T-helper 2 cell (primary cell): ENCODE measurements at places on chromosomes 16 and 17.

GRCh38 chr17:27895123-27895895, 2.1 kb upstream of the LYRM9 start:
- DNase-seq = no peak

GRCh38 chr16:85048921-85049562, 21.4 kb downstream of the KIAA0513 start:
- no peak for DNase-seq

DNA sequence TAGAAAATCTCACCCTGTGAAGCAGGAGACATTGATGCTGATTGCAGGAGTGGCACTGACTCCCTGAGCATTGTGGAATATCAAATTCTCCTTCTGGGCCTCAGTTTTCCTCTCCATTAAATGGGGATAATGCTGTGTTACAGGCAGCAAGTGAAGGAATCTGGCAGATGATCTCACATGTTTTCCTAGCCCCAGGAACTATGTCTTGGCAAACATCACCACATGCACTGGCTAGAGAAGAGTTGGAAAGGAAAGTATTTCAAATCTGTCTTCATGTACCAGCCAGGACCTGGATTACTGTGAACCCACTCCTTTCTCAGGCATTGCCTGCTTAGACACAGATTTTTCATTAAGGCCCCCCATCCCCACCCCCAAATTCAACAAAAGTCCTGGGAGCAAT, 13.6 kb upstream of the CCL8 start:
- no peak for DNase-seq

GRCh38 chr16:89565256-89565505, 4.7 kb downstream of the RPL13 start:
- DNase-seq = no peak

DNA sequence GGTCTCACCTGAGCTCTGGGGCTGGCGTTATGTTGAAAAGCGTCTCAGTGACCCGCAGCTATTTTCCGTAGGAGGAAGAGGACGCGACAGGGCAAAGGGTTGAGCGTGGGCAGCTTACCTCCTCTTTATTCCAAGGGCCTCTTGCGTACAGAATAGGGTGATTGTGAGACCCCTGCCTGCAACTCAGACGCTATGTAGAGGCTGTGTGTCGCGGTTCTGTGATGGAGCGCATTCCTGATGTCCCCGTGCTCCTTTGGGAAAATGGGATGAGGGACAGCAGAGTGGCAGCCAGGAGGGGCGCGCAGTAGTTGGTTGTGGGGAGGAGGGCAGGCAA, 531 bp upstream of the CDH8 start:
- DNase-seq = no peak

DNA sequence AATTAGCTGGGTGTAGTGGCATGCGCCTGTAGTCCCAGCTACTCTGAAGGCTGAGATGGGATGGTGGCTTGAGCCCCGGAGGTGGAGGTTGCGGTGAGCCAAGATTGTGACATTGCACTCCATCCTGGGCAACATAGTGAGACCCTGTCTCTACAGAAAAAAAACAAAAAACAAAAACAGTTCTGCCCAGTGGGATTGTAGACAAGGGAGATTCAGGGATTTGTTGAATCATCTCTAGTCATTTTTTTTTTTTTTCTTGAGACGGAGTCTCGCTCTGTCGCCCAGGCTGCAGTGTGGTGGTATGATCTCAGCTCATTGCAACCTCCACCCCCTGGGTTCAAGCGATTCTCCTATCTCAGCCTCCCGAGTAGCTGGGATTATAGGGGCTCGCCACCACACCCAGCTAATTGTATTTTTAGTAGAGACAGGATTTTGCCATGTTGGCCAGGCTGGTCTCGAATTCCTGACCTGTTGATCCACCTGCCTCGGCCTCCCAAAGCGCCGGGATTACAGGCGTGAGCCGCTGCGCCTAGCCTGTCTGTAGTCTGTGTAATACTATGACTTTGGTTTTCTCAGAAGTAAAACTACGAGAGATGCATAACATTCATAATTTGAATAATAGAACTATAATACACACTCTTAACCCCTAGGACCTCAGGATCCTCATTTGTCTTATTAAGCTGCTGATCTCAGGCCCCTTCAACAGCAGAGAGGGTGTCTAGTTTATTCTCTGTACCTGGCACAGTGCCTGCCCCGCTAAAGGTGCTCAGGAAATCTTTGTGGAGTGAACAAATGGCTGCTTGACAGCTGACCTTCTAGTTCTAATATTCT, 1.4 kb downstream of the TEN1 start:
- no peak for DNase-seq

DNA sequence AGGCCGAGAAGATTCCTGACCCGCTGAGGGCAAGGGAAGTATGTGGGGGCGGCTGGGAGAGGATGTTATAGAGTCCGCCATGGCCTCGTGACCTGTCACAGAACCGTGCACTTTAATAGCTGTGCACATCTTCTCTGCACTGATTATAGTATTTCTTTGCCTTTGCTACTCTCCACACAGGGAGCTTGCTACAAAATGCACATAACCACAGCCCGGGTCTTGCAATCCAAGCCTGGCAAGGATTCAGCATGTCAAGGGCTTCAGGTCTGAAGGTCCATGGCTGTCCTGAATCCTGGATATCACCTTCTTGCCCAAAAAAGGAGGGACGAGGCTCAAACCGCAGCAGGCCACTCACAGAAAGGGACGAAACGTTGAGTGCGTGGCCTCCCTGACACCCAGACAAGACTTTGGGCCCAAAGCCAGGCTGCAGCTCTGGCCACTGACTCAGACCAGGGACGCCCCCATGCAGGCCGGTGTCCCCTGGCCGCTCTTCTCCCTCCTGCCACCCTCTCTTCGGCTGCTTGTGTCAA, 43.7 kb downstream of the USP22 start:
- DNase-seq = no peak

DNA sequence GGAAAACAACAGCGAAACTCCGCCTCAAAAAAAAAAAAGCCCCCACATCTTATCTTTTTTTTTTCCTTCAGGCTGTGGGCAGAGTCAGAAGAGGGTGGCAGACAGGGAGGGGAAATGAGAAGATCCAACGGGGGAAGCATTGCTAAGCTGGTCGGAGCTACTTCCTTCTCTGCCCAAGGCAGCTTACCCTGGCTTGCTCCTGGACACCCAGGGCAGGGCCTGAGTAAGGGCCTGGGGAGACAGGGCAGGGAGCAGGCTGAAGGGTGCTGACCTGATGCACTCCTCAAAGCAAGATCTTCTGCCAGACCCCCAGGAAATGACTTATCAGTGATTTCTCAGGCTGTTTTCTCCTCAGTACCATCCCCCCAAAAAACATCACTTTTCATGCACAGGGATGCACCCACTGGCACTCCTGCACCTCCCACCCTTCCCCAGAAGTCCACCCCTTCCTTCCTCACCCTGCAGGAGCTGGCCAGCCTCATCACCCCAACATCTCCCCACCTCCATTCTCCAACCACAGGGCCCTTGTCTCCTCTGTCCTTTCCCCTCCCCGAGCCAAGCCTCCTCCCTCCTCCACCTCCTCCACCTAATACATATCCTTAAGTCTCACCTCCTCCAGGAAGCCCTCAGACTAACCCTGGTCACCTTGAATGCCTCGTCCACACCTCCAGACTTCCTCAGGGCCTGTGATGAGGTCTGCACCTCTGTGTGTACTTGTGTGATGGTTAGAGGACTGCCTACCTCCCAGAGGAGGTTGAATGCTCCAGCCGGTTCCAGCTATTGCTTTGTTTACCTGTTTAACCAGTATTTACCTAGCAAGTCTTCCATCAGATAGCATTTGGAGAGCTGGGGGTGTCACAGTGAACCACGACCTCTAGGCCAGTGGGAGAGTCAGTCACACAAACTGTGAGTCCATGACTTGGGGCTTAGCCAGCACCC, 1.2 kb upstream of the HBA1 start:
- no peak for DNase-seq

- no peak for DNase-seq
Measured at GRCh38 chr17:69246726-69247375, 18.2 kb upstream of the ABCA10 start.

DNA sequence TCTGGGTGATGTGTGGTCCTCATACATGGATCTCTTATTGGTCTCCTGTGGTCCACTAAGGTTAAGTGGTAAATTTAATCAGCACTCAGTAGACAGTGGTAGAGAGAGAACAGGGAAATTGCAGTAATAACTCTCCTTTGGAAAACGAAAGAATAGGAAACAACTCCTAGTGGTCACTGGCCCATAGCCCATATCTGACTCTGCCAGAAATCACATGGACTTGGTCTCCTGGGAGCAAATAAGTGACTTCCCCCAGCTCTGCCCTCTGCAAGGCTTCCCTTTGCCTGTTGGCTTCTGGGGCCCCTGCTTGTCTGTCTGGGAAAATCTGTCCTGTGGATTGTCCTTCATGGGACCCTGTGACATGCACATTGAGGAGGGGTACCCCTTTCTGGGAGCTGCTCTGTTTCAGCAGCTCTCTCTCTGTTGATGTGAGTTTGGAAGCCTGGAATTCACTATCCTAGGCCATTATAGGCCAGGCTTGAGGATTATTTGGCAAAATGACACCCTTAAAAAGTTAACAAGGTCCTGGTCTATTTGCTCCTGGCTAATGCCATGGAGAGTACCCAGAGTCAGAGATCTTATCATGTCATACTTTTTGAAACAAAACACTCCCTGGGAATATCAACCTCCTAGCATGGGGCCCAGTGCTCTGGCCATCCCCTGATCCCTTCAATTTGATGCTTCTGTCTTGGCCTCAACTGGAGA, 58.0 kb upstream of the HNF1B start:
- no peak for DNase-seq

- no peak for DNase-seq
Measured at GRCh38 chr16:51418258-51418657, 267.2 kb upstream of the SALL1 start.

DNA sequence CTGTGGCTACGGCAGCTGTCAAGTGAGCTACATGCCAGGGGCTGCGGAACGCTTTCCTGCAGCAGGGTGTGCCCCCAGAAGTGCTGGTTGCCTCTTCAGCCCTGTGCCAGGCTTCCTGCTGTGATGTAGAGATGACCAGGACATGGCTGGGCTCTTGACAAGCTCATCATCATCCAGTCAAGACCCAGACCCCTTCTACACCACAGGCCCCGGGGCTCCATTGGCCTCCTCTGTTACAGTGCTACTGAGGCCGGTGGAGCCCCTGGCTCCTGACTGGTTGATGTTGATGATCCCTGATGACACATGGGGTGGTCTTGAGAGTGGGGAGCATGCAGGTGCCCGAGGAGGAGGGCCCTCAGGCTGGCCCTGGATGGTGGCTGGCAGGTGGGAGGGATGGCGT, 50.1 kb downstream of the B9D1 start:
- DNase-seq = no peak

DNA sequence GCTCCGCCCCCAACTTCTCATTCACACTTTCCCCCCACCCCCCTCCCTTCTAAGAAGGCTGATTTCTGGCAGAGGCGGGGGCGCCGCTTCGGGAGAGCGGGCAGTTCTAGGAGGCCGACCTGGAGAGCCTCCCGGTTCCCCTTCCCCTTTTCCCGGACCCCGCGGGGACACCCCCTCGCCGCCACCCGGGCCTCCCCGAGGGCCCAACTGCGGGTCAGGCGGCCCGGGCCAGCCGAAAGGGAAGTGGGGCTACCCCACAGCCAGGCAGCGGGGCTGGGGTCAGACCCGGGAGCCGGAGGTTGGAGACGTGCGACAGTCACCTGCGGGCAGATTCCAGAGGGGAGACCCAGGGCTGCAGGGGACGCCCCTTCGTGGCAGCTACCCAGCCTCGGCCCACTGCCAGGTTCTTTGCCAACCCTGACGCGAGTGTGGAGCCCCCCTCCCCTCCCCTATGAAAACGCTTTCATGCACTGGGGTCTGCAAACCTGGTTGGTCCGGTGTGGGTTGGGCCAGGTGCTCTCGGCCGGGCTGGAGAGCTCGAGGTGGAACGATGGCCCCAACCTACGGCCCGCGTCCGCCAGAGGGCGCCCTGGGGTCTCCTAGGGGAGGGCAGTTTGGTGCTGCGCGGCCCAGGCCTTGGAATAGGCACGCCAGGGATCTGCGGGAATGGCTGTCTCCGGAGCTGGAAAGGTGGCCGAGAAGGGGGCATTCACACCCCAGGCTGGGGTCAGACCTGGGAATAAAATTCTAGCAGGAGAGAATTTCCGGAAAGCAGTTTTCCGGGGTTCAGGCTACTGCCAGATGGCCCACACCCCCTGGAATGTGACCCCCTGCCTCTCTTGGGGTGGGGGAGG, 721 bp upstream of the SOCS3 start:
- peak; percentile 84 for DNase-seq

- DNase-seq = no peak
Measured at GRCh38 chr16:70437017-70437581, 1.8 kb downstream of the ST3GAL2 start.

GRCh38 chr16:48052731-48053417, 102.9 kb downstream of the ABCC12 start:
- no peak for DNase-seq

DNA sequence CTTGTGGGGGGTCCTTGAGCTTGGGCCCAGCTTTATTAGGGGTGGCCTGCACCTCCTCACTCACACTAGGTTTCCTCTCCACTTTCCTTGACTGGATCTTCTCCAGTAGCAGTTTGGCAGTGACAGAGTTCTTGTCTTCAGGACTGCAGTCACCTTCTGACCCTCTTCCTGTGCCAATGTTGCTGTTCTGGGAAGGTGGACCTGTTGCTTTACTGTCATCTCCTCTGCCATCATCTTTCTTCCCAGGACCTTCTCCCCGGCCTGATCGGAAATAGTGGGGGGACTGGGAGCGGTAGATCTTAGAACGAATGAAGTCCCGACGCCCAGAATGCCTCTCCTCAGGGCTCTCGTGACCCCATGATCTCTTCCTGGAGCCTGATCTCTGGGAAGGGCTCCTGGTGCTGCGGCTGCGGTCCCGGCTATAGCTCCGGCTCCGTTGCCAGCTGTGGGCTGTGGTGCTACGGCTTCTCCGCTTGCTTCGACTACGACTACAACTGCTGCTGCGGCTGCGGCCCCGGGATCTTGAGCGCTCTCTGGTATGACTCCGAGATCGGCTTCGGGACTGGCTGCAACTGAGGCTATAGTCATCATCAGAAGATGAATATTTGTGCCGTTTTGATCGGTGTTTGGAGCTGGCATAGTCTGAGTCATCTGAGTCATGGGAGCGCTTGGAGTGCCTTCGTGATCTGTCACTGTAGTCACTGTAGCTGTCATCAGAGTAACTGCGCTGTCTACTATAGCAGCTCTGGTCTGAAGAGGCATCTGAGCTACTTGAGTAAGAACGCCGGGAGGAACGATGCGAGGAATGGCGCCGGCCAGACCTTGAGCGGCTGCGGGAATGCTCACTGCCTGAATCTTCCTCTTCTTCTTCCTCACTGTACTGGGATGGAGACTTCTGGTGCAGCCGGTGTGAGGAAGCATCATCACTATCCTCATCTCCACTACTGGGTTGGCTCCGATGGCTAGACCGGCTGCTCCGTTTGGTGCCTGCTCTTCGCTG, 9.5 kb upstream of the ITGA2B start:
- DNase-seq = no peak
